Calu3 (cell line): ENCODE measurements at places on chromosomes 6 and 20. TPM values are rescaled to one million over a fixed set of nuclear protein-coding genes. Genes with fewer than 3 reads are reported as not detected.

Gene MOG
- not detected in 2 replicates for total RNA-seq

- peak; percentile 48 for DNase-seq
These were observed 158.5 kb upstream of the AFDN start for GRCh38 chr6:167668019-167668753.

Gene TSHZ2
- total RNA-seq, result not detected in 2 replicates

Gene OSER1
- total RNA-seq, result 52.2 and 56.7 TPM in 2 replicates

DNA sequence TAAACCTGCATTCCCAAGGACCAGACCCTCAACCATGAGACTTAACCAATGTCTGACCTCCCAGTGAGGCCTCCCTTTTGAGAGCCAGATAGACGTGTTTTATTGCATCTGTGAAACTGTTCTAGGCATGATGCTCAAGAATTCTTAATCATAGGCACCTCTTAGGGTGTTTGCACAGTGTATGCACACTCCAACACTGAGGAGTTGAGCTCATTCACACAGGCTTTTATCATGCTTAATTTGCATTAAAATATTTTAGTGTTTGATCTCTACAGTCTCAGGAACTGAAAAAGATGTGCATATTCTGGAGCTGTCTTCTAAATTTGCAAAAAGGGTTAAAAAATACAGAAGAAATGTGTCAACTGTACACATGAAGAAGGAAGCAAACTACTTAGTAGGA, 27.4 kb downstream of the RHAG start:
- no peak for DNase-seq

Gene BTNL2
- total RNA-seq, result not detected in 2 replicates

DNA sequence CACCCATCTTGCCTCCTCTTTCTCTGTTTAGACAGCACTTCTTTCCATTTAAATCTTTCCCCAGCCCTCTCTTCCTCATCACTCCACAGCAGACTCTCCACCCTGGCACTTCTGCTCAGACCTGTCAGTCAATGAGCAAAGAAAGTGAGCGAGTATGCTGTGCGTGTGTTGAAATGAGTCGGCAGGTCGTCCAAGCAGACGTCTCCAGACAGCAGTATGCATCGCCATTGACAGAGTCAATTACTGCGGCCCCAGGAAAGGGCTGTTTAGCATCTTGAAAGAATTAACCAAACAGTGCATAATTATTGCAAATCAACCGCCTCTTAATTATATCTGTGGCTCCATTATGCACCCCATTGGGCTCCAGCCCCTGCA, 54.8 kb upstream of the KCNG1 start:
- DNase-seq, result no peak
